ENCODE measurements at places on chromosomes 12 and 14. TPM values are rescaled to one million over a fixed set of nuclear protein-coding genes. Genes with fewer than 3 reads are reported as not detected.

The P2RX2 gene
- total RNA-seq, result not detected

The INSM2 gene
- total RNA-seq, result not detected

The MYH6 gene
- not detected for total RNA-seq

The SDR9C7 gene
- total RNA-seq, result not detected

The SSTR1 gene
- total RNA-seq, result not detected

The CLEC9A gene
- total RNA-seq, result not detected

The TC2N gene
- 120 TPM for total RNA-seq

The SLC7A8 gene
- total RNA-seq, result 0.57 TPM

The RECQL gene
- total RNA-seq, result 92.3 TPM

The RAB3IP gene
- total RNA-seq, result 26.2 TPM

The PLBD1 gene
- not detected for total RNA-seq

The KRT78 gene
- total RNA-seq, result not detected

The SLC24A4 gene
- total RNA-seq, result not detected

The COX14 gene
- total RNA-seq, result 51.6 TPM

The NUAK1 gene
- total RNA-seq, result not detected

The TAS2R46 gene
- 1.5 TPM for total RNA-seq

The IL23A gene
- total RNA-seq, result 3.5 TPM

The GUCY2C gene
- total RNA-seq, result not detected

The LRTM2 gene
- not detected for total RNA-seq

The VDR gene
- 13.2 TPM for total RNA-seq

The GLT1D1 gene
- not detected for total RNA-seq

The ATF7IP gene
- 99.8 TPM for total RNA-seq

The FERMT2 gene
- not detected for total RNA-seq

The LRRC9 gene
- not detected for total RNA-seq

The RNASE7 gene
- total RNA-seq, result not detected

The SCYL2 gene
- 38.7 TPM for total RNA-seq

The KCNA5 gene
- not detected for total RNA-seq

The KRT6C gene
- total RNA-seq, result not detected

The PARP2 gene
- total RNA-seq, result 32.3 TPM

The TMEM253 gene
- not detected for total RNA-seq

The PELI2 gene
- total RNA-seq, result 0.68 TPM

The ART4 gene
- total RNA-seq, result not detected

The ERBB3 gene
- 5.4 TPM for total RNA-seq

The HOXC6 gene
- not detected for total RNA-seq

The TAS2R20 gene
- 1.9 TPM for total RNA-seq

The SMOC1 gene
- total RNA-seq, result not detected

The EIF2S3B gene
- total RNA-seq, result 1.8 TPM

The TMEM63C gene
- total RNA-seq, result 0.73 TPM

The CCDC88C gene
- 147 TPM for total RNA-seq

The LAG3 gene
- 45.2 TPM for total RNA-seq

The FRMD6 gene
- 3.5 TPM for total RNA-seq

The GALNT8 gene
- 0.84 TPM for total RNA-seq
